ENCODE measurements at places on chromosomes 2 and 18. TPM values are rescaled to one million over a fixed set of nuclear protein-coding genes. Genes with fewer than 3 reads are reported as not detected.

GRCh38 chr2:66822186-66822585, 387.3 kb downstream of the MEIS1 start:
- no peak for DNase-seq

The MRO gene
- not detected for total RNA-seq

DNA sequence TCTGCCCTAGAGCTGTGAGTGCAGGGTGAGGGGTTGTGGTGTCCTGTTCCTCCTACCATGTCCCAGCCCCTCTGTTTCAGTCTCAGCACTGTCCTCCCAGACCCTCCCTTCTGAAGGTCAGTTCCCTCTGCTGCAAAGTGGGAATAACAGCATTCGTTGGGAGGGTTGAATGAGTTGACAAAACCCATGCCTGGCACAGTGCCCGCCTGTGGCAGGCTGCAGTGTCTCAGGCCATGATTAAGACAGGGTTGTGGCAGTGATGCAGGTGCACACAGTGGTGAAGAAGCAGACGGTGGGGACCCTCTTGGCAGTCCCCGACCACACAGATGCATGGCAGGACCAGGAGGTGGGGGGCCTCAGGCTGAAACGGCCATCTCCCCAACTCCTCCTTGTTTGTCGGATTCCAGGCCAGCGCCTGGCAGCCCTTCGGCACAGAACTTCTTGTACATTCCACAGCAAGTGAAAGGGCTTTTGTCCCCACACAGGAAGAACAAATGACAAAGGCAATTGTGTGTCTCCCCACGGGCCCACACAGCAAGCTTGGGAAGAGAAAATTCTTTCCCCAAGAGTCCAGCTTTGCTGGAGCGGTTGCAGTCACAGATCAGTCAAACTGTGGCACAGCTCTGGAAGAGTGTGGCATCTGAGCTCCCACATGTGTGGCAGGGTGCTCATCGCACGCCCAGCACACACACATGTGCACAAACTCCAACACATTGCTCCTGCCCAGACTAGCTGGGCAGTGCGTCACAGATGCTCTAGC, 92.0 kb upstream of the MSH2 start:
- no peak for DNase-seq

- no peak for DNase-seq
These were observed 61.6 kb downstream of the COL6A3 start for GRCh38 chr2:237352279-237352845.

- DNase-seq = peak; percentile 95
These were observed 169.4 kb downstream of the SMAD7 start for GRCh38 chr18:48781163-48781987.

Measured in K562 (cell line).